ENCODE measurements at places on chromosomes 2 and 18. TPM values are rescaled to one million over a fixed set of nuclear protein-coding genes. Genes with fewer than 3 reads are reported as not detected.

The MALL gene
- 2.6 TPM for total RNA-seq

The CACNB4 gene
- total RNA-seq, result 1.1 TPM

The FIGN gene
- 0.65 TPM for total RNA-seq

The MREG gene
- 0.71 TPM for total RNA-seq

The VWC2L gene
- total RNA-seq, result not detected

The WDCP gene
- 7.8 TPM for total RNA-seq

The SERPINB11 gene
- total RNA-seq, result not detected

The PAX3 gene
- not detected for total RNA-seq

The MC5R gene
- total RNA-seq, result not detected

The RNF144A gene
- 2.8 TPM for total RNA-seq

Data from smooth muscle cell of bladder (primary cell).